ENCODE measurements at places on chromosomes 1 and 21.

- DNase-seq = no peak
Observed at GRCh38 chr1:210739627-210740026, 394.3 kb downstream of the KCNH1 start.

DNA sequence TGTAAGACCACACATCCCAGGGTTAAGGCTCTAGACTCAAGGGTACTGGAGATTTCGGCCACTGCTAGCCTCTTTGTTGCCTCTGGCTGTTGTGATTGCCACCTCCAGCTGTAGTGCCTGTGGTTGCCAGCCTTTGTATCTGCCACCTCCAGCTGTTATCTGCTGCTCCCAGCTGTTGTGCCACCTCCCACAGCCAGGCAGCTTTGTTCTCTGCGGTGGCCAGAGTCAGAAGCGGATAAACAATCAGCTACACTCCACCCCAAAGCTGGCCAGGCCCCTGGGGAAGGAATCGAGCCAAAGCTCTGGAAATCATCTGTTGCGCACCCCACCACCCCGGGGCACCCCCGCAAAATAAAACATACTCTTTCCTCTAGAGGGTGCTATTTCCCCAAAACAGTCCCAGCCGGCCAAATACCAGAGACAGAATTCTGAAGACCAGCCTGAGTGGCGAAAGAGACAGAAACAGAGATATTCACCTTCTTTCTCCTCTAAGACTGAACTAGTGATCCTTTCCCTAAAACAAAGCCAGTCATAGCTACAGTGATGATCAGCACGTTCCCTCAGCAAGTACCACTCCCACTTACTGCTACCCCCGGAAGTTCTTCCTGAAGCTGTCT lies 14.8 kb upstream of the PIGM start:
- DNase-seq = no peak

DNA sequence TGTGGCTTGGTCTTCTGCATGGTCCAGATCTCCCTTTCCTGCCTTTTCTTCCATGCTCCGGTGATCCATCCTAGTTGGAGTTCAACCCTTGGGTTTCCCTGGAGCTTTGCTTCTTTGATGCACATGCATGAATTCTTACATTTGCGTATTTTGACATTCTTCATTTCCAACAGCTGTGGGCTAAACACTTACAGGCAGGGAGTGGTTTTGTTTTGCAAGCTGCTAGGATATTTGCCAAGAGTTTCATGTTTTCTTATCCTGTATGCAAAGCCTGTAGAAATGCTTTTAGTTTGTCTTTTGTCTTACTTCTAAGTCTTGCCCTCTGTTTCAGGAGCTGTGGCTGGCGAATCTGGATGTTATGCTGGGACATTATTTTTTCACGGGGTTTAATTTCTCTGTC lies 90.3 kb upstream of the PAXBP1 start:
- no peak for DNase-seq

- no peak for DNase-seq
Observed at GRCh38 chr1:230120289-230120920, 53.4 kb downstream of the GALNT2 start.

- DNase-seq = no peak
Observed at GRCh38 chr1:72693376-72693775, 411.0 kb upstream of the NEGR1 start.

DNA sequence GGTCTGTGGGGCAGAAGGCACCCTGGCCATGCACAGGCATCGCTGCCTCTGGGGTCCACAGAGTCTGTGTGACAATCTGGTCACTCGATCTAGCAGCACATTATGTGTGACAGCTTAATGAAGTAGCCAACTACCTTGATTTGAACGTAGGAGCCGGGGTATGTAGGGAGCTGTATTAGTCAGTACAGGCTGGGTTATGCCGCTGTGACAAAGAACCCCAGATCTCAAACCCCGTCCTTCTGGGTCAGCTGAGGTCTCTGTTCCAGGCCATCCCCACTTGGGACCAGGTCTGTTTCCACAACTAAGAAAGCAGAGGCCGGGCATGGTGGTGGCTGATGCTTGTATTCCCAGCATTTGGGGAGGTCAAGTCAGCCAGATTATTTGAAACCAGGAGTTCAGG lies 8.3 kb upstream of the ATAD3B start:
- no peak for DNase-seq

GRCh38 chr21:34740198-34740597 lies 71.4 kb downstream of the CLIC6 start:
- DNase-seq = no peak

DNA sequence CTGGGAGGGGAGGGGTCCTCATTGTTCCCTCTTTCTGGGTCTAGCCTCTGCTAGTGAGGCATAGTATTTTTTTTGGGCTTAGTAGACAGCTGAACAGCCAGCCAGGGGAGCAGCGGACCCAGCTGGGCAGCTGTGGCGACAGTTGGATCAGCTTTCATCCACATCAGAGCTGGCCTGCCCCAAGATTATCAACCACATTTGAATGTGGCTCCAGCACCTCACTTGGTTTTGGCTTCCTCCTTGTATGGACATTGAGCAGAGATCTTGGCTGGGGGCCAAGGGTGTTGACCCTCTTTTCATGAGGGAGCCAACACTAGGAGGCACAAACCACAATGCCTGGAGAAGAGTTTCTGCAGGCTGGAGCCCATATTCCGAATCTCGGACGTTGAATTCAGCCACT lies 25.0 kb downstream of the WNT4 start:
- DNase-seq = no peak

DNA sequence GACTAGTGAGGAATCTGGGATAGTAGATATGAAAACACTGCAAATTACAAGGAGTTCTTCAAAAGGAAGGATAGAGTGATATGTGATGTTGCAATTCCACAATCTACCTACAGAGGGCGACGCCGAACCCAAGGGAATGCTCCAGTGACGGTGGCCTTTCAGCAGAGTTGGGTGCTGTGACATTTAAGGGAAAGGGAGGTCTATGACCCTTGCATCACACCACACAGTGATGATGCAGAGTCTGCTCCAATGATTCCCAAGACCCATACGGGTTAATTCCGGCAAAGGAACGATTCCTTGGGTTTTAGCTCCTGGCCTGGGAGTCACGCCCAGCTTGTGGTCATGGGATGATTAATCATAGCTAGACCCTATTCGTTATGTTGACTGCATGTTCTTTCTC lies 123.0 kb upstream of the IGSF21 start:
- DNase-seq = no peak

DNA sequence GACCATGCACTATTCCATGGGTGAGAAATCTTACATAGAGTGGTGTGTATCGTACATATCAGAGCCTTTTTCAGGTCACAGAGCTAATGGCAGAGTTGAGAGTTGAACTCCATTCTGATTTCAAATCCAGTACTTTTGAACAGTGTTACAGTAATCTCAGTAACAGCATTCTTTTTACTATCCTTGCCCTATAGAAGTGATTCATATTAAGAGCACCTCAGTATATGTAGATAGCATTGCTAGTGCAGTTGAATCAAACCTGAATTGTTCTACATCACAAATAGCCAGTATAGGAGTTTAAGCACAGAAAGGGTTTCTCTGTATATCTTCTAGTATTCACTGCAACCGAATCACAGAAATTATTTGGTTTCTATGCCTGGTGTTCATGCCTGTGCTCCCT lies 11.4 kb upstream of the GBP6 start:
- no peak for DNase-seq

GRCh38 chr1:91092503-91092902 lies 70.7 kb upstream of the ZNF644 start:
- DNase-seq = no peak

GRCh38 chr1:206651014-206651413 lies 15.7 kb downstream of the DYRK3 start:
- no peak for DNase-seq

Data from stimulated activated CD8-positive, alpha-beta memory T cell treated with anti-CD3 and anti-CD28 coated beads, Interleukin-7, amount 100 ng/mL, for 48 hours (primary cell).